ENCODE measurements at places on chromosomes 6 and 20.

DNA sequence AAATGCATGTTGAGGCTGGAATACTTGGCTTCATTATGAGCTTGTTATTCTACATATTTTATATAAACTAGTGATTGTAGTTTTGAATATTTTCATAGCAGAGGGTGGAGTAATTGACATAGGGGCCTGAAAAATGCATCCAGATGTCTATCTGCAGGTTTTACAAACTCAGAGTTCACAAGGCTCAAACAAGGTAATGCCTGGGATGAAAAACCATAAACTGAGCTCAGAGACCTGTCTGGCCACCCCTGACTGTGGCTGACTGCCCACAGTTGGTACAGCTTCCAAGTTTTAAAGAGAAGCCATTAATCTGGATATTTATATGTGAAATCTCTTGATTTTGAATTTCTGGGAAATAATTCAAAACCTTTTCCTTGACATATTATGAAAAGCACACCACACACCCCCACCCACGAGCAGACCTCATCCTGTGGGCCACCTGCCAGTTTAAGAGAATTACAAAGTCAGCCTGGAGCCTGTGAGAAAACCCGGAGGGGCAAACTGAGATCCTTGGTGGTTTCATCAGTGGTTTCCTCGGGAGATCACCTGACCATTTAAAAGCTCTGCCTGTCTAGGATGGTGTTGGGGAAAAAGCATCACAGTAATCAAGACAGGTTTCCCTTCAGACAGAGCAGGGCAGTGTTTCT is 230.1 kb downstream of the SAMD5 start:
- ATAC-seq: no peak

- no peak for ATAC-seq
Observed at GRCh38 chr6:74606582-74607071, 599.2 kb downstream of the COL12A1 start.

DNA sequence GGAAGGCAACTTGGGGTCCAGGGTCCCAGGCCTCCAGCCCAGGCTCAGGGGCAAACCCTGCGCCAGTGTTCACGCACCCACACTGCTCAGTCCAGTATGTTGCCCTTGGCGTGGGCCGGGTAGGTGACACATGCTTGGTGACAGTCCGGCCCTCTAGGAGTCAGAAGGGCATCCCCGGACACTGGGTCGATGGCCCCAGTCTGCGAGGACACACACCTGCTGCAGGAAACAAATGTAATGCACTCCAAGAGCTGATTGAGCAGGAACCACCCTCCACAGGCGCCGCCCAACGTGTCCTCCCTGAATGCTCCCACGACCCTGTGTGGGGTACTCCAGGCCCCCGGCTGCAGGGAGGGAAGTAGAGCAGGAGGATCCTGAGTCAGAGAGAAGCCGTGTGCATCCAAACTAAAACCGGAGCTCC is 160.7 kb downstream of the DLL1 start:
- no peak for ATAC-seq

DNA sequence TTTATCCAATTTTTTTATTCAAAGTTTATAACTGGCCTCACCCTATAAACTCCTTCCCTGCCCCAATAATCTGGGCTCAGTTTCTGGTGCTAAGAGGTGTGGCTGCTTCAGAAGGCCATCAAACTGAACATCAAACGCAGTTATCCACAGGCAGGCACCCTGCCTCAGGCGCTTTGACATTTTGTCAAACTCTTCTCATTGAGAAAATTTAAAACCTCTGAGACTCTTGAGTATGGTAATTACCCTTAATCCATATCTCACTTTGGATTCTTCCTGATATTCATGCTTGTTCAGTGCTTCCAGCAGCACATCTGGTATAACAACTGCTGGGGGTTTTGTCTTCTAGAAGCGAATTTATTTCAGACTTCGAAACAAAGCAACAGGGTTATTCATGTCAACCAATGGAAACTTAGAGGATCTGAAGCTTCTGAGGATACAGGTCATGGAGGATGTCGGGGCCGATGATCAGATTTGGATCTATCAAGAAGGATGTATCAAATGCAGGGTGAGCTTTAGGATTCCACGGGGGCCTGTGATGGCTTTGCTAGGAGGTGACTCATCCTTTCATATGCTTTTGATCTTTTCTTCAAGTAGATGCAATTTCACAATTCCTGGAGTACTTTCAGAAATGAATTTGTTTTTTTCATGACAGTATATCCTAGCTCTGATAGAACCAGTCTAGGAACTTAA is 68.2 kb downstream of the RTN4IP1 start:
- peak; percentile 53 for ATAC-seq

GRCh38 chr6:131762984-131763383 is 44.8 kb upstream of the ENPP1 start:
- no peak for ATAC-seq

GRCh38 chr6:126156973-126157372 is 170.6 kb downstream of the TRMT11 start:
- no peak for ATAC-seq

DNA sequence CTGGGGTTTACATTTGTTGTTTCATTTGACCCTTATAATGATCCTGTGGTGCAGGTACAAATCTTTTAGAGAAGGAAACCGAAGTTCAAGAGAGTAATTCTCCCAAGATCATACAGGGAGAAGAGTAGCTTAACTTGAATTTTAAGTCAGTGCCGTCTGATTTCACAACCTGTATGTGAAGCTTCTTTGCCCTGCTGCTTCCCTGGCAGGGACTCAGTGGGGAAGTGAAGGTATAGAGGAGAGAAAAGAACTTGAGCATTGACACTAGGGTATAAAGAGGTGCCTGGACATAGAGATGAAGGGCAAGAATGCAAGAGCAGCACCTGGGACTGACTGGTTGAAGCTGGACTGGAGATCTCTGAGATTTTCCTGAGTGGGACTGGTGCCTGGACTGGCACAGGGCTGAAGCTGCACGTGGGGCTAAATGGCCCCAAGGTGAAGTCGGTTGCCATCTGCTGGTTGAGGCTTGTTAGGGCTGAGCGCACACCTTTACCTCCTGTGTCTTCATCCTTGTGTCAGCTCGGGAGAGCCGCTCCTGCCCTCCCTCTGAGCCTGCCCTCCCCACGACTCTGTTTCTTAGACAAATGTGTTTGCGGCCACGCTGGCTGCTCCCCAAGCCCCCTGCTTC is 41.8 kb downstream of the FARS2 start:
- peak; percentile 95 for ATAC-seq

GRCh38 chr6:111204881-111205280 is 117.6 kb downstream of the SLC16A10 start:
- no peak for ATAC-seq

- no peak for ATAC-seq
Observed at GRCh38 chr6:138387577-138388368, 10.1 kb downstream of the SMIM28 start.

- ATAC-seq: peak; percentile 48
Observed at GRCh38 chr6:36829919-36830544, 9.2 kb downstream of the CPNE5 start.

DNA sequence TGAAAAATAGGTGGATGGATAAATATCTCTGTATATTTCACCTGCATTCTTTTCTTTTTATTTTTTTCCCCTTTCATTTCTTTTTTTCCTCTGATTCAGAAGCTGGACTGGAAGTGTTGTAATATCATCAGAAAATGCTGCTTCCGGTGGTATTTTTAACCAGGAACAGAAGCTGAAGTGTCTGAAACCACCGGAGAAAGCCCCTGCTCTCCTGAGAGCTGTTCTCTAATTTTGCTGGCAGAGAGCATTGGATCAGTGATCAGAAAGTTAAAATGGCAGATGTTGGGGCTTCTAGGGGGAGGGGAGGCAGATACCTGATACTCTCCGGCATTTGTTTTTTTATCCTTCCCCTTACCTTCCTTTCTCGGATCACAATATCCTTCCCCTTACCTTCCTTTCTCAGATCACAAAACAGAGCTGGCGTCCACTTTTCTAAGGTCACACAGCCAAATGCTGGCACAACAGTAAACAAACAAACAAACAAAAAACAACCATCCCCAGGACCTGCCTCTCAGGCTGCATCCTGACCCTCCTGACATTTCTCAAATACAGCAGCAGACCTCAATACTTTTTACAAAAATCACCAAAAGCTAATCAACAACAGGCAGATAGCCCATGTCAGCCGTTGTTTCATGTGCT is 143.2 kb upstream of the ZNF217 start:
- no peak for ATAC-seq

- ATAC-seq: no peak
Observed at GRCh38 chr6:144159223-144159622, 8.9 kb downstream of the STX11 start.

GRCh38 chr20:24753130-24753529 is 195.9 kb upstream of the CST7 start:
- no peak for ATAC-seq

All from esophagus mucosa (tissue), 1 donor.